Activated CD4-positive, alpha-beta T cell treated with anti-CD3 and anti-CD28 coated beads, Interleukin-10, Interleukin-2, amounts not matched to agents 100 ng/mL and 50 ng/mL, durations not matched to agents 16 hours and 8 hours (primary cell): ENCODE measurements at places on chromosomes 16 and 17.

GRCh38 chr16:7746941-7747340 is 414.3 kb downstream of the RBFOX1 start:
- DNase-seq = no peak

DNA sequence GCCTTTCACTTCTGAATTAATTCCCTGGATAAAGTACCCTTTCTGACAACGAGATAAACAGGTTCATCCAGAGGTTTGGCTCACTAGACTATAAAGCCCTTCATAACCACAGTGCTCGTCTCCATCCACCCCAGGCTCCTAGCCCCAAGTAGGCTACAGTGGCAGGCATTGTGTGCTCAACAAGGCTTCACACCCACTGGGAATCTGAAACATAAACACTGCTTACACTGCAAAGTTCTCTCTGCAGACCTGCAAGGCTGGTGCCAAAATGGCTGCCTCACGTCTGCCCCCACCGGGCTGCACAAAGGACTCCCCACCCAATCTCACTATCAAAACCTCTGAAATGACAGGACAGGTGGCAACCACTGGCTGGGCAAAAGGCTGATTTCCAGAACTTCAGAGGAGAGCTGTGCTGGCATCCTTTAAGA is 5.1 kb upstream of the HLF start:
- DNase-seq = no peak

GRCh38 chr17:58096892-58097291 is 13.7 kb downstream of the DYNLL2 start:
- DNase-seq = no peak

DNA sequence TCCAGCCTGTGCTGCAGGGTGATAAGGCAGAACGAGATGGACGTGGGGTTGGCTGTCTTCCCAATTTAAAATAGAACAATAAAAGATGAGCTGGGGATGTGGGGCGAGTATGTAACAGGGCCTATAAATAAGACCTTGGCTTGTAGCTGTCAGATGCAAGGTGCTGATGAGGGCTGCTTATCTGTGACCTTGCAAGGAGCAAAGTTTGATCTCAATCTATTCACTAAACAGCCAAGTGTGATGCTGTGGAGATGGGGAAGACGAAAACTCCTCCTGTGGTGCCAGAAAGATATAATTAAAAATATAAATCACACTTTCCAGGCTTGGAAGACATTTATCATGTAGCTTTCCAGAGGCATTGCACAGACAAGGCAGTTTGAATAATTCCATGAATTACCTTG is 26.7 kb upstream of the TEX2 start:
- no peak for DNase-seq

DNA sequence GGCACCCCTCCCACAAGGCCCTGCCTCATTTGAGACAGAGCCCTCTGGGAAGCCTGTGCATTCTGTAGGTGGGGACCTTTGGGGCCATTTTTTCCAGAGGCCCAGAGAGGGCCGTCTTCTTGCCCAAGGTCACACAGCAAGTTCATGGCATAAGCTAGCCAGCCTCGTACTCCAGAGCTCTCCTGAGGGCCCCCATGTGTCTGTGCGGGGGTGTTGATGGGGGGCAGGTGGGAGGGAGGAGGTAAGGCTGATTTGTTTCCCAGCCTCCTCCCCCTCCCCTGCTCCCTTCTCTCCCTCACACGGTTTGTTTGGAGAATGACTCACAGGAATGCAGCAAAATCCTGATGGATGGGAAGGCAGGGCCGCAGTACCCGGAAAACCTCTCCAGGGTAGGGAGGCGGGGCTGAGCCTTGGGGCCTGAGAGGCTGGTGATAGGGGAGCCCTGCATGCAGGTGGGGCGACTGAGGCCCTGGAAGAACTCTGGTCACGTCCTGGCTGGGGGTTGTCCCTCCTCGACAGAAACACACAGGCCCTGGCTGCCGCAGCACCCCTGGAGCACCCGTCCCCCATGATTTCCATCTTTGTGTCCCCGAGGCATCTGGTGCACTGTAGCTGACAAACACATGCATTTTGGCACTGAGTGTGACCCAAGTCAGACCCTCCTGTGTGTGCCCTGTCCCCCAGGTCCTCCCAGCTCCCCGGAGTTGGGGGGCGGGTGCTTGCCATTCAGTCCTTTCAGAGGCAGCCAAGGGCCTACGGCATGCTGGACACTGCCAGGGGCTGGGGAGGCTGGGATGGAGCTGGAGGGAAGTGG is 29.7 kb downstream of the RAI1 start:
- no peak for DNase-seq

DNA sequence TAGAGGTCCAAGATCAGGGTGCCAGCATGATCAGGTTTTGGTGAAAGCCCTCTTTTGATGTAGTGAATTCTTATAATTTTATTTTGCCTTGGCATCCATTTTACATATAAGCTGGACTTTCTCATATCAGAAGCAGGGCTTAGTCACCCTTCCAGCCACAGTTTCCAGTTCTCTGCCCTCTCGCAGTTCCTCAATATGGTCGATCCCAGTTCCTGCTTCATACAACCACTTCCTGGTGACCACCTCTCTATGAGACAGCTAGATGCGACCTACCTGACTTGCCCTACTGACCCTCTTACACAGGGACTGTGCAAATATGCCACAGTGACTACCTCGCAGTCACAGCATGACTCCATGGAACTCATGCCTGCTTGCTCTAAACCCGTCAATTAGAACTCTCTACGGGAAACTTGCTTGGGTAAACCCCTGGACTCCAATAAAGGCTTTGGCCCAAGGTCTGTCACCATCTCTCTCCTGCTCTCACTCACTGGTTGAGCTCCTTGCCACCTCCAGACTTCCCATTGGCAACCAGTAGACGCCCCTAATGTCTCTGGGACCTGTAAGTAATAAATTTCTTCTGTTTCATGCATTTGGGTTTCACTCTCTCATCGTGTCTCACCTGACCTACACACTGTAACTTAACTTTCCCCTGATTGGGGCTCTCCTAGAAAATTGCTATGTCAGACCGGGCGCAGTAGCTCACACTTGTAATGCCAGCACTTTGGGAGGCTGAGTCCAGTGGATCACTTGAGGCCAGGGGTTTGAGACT is 21.4 kb downstream of the CD300LG start:
- no peak for DNase-seq

DNA sequence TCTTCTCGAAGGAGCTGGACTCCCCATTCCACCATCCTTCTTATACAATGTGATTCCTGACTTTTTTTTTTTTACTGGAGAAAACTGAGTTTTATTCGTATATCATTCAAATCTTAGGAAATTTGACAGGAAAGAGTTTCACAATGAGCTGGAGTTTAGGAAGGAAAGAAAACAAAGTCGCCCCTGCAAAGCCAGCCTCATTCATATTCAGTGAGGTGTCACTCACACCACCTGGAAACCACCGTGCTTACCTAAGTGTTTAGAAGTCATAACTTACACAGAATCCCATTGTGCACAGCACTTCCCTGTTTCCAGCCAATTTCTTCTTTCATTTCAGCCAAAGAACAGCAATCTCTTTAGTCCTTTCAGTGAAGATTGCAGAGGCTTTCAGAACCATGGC is 90.3 kb upstream of the CHMP6 start:
- DNase-seq = peak; percentile 17

DNA sequence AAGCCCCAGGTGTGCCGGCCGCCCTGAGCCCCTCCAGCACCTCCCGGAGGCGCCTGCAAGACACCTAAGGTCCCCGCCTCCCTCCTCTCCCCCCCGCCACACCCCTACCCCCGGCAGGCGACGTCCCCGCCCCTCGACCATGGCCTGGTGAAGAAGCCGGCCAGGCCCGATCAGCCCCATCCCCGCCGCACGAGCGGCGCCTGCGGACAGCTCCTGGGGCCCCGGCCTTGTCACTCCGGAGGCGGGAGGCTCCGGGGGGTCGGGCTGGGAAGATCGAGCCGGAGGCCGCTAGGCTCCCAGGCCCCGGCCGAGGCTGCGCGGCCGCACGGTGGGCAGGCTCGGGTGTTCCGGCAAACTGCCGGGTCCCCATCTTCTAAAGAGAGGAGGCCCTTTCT is 405 bp upstream of the ACE start:
- no peak for DNase-seq

DNA sequence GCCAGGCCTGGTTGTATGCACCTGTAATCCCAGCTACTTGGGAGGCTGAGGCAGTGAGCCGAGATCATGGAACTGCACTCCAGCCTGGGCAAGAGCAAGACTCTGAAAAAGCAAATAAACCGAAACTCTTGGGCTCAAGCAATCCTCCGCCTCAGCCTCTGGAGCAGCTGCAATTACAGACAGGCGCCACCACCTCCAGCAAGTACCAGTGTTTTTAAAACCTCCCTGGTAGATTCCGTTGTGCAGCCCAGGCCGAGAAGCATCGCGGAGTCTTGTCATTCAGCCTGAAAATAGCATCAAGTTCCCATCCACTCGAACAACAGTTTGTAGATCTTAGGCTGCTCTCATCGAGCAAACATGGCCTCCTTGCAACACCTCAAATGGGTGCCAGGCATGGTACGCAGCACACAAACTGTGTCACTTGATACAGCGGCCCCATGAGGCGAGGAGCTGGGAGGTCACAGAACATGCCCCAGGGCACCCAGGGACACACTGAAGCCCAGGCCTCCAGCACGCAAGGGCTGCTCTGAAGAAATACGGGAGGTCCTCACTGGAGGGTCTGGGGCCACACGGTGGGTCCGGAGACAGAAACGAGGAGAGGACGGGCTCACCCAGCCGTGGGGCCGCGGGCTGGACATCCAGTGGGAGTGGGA is 18.1 kb downstream of the TMC6 start:
- DNase-seq = no peak

GRCh38 chr17:78144147-78144719 is 2.0 kb upstream of the C17orf99 start:
- DNase-seq = no peak

DNA sequence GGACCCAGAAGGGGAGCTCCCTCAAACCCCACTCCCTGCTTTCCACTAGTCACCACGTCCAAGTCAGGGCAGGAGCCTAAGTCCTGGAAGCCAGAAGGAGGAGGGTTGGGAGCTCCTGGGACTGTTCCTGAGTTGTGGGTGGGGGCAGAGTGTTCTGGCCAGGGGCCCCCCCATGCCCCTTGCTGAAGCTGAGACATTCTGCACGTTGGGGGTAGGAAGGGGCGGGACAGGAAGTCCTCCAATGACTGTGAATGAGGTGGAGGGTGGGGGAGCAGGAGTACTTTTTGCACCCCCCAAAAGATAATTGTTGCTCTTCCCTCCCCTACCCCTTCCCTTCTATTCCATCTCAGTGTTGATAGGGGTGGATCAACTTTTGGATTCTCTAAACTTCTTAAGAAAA is 21.4 kb upstream of the C17orf113 start:
- DNase-seq = no peak

DNA sequence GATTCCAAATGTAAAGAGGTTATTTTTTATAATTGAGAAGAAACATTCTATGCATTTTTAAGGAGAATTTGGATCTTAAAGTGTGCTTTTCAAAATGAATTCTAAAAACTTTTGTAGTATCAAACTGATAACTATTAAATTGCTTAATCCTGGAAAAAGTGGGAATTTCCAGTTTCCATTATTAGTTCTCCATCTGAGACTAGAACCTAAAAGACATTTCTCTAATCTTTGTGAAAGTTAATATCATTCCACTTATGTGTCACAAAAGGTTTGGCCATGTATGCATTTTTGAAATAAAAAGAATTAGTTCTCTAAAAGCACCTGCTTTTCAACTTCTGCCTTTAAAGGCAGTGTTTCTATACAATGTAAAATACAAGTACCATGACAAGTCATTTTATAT is 155.0 kb downstream of the BCAS3 start:
- DNase-seq = no peak

- no peak for DNase-seq
Measured at GRCh38 chr17:6555331-6556120, 829 bp downstream of the PITPNM3 start.

DNA sequence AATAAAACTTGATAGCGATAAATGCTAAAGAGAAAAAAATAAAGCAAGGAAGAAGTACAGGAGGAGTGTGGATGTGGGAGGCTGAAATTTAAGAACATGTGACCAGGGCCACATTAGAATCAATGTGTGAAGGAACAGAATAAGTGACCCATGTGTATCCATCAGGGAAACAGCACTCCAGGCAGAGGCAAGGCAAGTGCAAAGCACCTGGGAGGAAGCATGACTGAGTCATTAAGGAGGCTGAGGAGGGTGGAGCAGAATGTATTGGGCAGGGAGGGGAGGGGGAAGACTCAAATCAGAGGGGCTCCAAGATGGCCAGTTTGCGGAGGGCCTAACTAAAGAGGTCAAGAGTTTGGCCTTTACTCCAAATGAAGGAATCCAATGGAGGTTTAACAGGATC is 8.0 kb downstream of the CDR2 start:
- DNase-seq = no peak
